Memory B cell (primary cell): ENCODE measurements at places on chromosomes 4 and X.

- H3K27ac ChIP-seq = no peak overlapping the region
- H3K4me1 ChIP-seq = no peaks in the 10 kb centered on the region
- no peaks in the 10 kb centered on the region for H3K36me3 ChIP-seq
- H3K4me3 ChIP-seq = no peak overlapping the region
- DNase-seq = no peak
Measured at GRCh38 chr4:114334884-114335330, 263.7 kb upstream of the UGT8 start.

DNA sequence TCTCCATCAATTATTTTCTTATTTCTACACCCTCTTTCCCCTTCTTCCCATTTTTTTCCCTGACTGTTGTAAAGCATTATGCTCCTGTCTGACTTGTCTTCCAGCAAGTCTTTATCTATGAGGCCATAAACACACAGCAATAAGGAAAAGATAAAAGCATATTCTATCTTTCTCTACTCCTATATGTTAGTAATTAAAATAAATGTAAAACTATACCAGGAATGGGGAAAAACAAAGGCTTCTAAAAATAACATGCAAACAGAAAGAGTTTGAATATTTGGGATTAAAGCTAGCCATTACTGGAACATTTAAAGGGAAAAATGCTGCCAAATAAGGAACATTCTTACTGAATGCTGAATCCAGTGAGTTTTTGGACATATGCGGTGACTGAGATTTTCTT lies 471.7 kb upstream of the HS3ST1 start:
- no peak overlapping the region for H3K4me3 ChIP-seq

DNA sequence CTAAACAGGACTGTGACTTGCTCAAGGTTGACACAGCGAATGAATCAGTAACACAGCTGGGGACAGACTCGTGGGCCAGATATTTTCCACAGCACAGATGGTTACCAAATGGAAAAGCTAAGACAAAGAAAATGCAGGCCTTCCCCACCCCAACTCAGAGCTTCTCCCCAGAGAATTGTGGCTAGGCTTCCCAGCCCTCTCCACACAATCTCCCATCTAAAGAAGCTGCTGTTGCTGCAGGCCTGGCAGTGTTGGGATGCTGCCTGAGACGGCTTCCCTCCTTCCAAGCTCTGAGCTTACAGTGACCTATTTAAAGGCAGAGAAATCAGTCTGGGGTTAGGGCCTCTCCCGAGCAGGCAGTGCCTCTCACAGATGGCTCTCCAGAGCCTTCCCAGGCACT lies 46.5 kb upstream of the PGRMC1 start:
- no peak overlapping the region for H3K27ac ChIP-seq
- no peak overlapping the region for H3K4me3 ChIP-seq
- DNase-seq = no peak
- H3K36me3 ChIP-seq = no peaks in the 10 kb centered on the region
- H3K27me3 ChIP-seq = peaks cover 2% of the 10 kb centered on the region
- H3K4me1 ChIP-seq = no peaks in the 10 kb centered on the region

DNA sequence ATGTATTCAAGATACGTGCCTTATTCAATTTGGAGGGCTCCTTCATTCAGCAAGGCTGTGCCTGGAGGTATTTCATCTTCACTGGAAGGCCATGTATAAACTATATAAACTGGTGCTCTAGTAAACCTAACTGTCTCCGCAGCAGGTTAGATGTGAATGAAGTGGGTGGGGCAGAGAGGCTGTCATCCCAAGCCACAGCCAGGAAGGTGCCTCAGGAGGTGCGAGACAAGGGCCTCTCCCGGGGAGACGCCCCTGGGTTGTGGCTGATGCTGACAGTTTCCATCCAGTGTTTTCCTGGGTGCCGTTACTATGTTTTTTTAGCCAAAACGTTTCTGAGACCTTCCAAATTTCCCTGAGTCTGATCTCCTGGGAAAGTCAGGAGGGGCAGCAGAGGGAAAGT lies 221.5 kb upstream of the RPL34 start:
- H3K27ac ChIP-seq = no peak overlapping the region
- H3K36me3 ChIP-seq = no peaks in the 10 kb centered on the region
- no peak for DNase-seq

DNA sequence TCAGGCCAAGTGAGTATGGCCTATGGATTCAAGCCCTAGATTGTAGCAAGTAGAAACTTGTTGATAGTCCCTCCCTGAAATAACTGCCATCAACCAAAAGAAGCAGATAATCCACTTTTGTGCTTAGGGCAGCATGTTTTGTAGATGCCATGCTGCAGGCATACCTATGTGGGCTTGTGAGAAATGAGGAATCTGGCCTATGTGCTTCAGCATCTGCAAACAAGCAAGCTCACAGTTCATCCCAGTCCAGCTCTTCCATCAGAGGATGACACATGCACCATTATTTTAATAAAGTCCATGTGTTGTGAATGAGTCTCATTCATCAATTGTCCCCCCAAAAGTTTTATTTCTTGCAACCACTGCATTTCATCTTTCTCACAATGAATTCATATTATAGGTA lies 421.9 kb upstream of the DIPK2B start:
- no peaks in the 10 kb centered on the region for H3K4me1 ChIP-seq
- no peaks in the 10 kb centered on the region for H3K27me3 ChIP-seq
- H3K4me3 ChIP-seq = no peak overlapping the region

DNA sequence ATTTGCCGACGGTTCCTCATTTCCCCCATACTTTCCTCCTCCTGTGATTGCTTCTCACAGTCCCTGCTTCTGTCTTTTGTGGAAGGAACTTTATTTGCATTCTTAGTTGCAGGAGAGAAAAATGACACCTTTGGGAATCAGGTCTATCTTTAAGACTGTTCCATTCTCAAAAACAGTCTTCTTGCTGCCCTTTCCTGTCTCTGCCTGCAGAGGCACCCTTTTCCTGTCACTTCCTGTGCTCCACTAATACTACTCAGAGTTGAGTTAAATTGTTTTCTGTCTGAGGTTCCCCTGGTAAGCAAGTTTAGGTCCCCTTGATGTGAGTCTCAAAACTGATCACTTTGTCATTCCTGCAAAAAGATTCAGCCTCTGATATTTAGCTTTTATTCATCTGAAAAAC lies 208.8 kb upstream of the CLNK start:
- H3K36me3 ChIP-seq = no peaks in the 10 kb centered on the region
- H3K27ac ChIP-seq = no peak overlapping the region
- peak overlapping the region; percentile 18 for H3K4me3 ChIP-seq
- no peak for DNase-seq
- no peaks in the 10 kb centered on the region for H3K27me3 ChIP-seq

DNA sequence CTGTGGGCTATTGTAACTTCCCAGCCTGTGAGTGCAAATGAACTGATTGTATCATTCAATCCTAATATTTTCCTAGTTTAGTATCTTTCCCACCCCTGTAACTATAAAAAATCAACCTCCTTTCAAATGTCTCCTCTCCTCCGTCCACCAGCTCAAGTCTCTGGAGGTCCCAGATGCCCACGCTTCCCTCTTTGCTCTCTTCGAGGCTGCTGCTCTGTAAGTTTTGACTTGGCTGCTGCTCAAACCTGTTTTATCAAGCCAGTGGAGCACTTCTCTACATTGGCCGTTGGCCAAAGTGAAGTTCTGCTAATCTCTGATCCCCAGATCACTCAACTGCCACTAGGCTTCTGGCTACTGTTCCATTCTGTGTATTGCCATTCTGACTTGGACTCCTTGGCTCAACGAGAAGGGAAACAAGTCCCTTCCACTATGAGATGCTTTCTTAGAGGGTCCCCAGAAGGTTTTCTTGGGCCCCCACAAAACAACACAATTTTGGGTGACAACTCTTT lies 60.7 kb upstream of the RAPGEF2 start:
- no peaks in the 10 kb centered on the region for H3K4me1 ChIP-seq
- no peaks in the 10 kb centered on the region for H3K36me3 ChIP-seq
- H3K27ac ChIP-seq = no peak overlapping the region
- no peak overlapping the region for H3K4me3 ChIP-seq
- DNase-seq = no peak
- H3K27me3 ChIP-seq = peaks cover 19% of the 10 kb centered on the region

DNA sequence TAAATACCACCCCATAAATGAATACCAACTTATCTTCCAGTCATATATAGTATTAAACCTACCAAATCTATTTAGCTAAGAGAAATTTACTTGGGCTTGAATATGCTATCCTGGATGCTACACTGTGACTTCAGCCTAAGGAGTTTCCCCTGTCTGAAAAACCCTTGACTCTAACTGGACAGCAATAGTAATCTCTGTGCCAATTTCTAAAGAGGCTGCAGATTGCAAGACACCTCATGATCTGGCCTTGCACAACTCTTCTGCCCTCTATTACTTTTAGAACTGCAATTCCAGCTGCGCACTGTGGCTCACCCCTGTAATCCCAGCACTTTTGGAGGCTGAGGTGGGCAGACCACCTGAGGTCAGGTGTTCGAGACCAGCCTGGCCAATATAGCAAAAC lies 371.5 kb downstream of the KCNIP4 start:
- H3K4me1 ChIP-seq = no peaks in the 10 kb centered on the region
- no peaks in the 10 kb centered on the region for H3K36me3 ChIP-seq
- no peaks in the 10 kb centered on the region for H3K27me3 ChIP-seq
- no peak for DNase-seq
- H3K27ac ChIP-seq = no peak overlapping the region
- no peak overlapping the region for H3K4me3 ChIP-seq

DNA sequence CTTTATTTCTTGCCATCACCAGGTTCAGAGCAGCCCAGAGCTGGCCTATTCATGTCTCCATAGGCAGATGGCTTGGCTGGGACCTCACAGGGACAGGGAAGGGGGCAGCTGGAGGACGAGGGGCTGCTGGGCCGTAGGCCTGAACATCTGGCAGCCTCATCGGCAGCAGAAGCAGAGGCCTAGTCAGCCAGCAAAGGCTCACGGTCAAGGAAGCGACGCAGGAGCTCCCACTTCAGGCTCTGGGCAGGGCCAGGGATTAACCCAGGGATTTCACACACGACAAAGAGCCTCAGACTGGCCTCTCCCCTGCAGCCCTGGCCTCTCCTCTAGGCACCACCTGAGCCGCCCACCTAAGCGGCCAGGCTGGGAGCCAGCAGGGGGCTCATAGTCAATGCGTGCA lies 46.0 kb upstream of the MAN2B2 start:
- no peaks in the 10 kb centered on the region for H3K36me3 ChIP-seq
- DNase-seq = no peak

DNA sequence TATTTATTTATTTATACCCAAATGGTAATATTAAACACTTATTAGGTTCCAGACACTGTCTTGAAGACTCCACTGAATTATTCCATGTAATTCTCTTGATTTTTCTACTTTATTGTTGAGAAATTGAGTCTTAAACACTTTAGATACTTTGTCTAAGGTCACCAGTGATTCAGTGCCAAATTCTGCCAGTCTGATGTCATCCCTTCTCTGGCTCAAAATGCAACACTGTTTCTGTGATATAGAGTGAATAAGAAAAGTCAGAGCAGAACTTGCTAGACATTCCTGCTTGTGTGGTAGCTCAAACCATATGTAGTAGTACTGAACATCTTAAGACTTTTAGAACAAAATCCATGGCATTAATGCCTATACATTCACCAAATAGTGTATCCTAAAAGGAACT lies 164.3 kb downstream of the GABRB1 start:
- no peaks in the 10 kb centered on the region for H3K36me3 ChIP-seq
- no peak for DNase-seq
- H3K4me3 ChIP-seq = no peak overlapping the region
- no peaks in the 10 kb centered on the region for H3K27me3 ChIP-seq

- H3K27ac ChIP-seq = no peak overlapping the region
- no peak overlapping the region for H3K4me3 ChIP-seq
- no peaks in the 10 kb centered on the region for H3K36me3 ChIP-seq
- H3K27me3 ChIP-seq = no peaks in the 10 kb centered on the region
- no peak for DNase-seq
- H3K4me1 ChIP-seq = no peaks in the 10 kb centered on the region
Measured at GRCh38 chr4:188603646-188604045, 464.4 kb downstream of the TRIML1 start.

GRCh38 chr4:41989994-41990364 lies 351 bp upstream of the SLC30A9 start:
- H3K36me3 ChIP-seq = no peaks in the 10 kb centered on the region
- peak overlapping the region; percentile 98 for H3K4me3 ChIP-seq
- DNase-seq = no peak
- peaks cover 4% of the 10 kb centered on the region for H3K4me1 ChIP-seq
- H3K27ac ChIP-seq = peak overlapping the region; percentile 94

- H3K4me3 ChIP-seq = no peak overlapping the region
- H3K27me3 ChIP-seq = no peaks in the 10 kb centered on the region
- DNase-seq = no peak
- H3K27ac ChIP-seq = no peak overlapping the region
- H3K36me3 ChIP-seq = no peaks in the 10 kb centered on the region
Measured at GRCh38 chr4:156185514-156186055, 231.9 kb upstream of the CTSO start.

- no peaks in the 10 kb centered on the region for H3K27me3 ChIP-seq
- H3K27ac ChIP-seq = peak overlapping the region; percentile 72
- H3K4me1 ChIP-seq = peaks cover 55% of the 10 kb centered on the region
- no peaks in the 10 kb centered on the region for H3K36me3 ChIP-seq
- H3K4me3 ChIP-seq = peak overlapping the region; percentile 24
- peak; percentile 56 for DNase-seq
Measured at GRCh38 chr4:185213877-185214276, 4.5 kb downstream of the SNX25 start.

- no peak overlapping the region for H3K4me3 ChIP-seq
- peaks cover 1% of the 10 kb centered on the region for H3K27me3 ChIP-seq
- H3K36me3 ChIP-seq = no peaks in the 10 kb centered on the region
- no peak for DNase-seq
- no peaks in the 10 kb centered on the region for H3K4me1 ChIP-seq
Measured at GRCh38 chrX:18873189-18873791, 110.6 kb downstream of the PHKA2 start.

- no peak overlapping the region for H3K4me3 ChIP-seq
- no peaks in the 10 kb centered on the region for H3K4me1 ChIP-seq
- no peak for DNase-seq
- no peak overlapping the region for H3K27ac ChIP-seq
- no peaks in the 10 kb centered on the region for H3K36me3 ChIP-seq
Measured at GRCh38 chr4:19213388-19213787, 1038.3 kb upstream of the SLIT2 start.

DNA sequence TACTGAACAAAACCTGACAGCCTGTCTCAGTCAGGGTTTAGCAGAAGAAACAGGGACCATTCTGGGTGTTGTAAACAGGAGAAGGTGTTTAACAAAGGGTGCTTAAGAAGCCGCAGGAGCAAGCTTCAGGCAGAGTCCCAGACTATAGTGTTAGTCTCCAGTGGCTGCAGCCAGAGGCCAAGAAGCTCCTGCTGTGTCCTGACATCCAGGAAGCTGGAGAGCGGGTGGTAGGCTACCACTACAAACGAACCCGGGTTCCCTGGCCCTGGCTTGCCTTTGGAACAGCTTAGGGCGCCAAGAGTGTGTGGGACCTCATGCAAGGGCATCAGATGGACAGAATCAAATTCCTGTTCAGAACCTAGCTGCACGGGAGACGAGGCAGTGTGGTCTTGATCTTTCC lies 27.9 kb downstream of the TKTL1 start:
- no peaks in the 10 kb centered on the region for H3K36me3 ChIP-seq
- DNase-seq = no peak
- no peak overlapping the region for H3K4me3 ChIP-seq
- H3K27me3 ChIP-seq = no peaks in the 10 kb centered on the region
- H3K4me1 ChIP-seq = peaks cover 39% of the 10 kb centered on the region
